ENCODE measurements at places on chromosomes 6 and 20.

DNA sequence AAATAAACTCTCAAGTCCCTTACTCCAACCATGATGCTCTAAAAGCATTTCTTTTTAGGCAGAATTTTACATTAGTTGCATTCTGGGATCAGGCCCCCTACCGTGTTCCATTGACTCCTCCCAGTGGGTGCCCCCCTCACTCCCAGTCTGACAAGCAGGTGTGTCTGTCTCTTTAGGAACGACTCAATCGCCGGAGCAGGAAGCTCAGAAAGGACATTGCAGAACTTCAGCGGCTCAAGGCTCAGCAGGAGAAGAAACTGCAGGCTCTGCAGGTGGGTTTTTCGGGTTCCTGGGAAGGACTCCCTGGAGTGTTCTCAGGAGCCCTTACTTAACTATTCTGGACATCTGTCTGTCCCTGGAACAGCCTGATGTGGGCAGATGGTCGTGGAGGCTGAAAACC, 9.9 kb downstream of the TRIM40 start:
- no peak for DNase-seq

DNA sequence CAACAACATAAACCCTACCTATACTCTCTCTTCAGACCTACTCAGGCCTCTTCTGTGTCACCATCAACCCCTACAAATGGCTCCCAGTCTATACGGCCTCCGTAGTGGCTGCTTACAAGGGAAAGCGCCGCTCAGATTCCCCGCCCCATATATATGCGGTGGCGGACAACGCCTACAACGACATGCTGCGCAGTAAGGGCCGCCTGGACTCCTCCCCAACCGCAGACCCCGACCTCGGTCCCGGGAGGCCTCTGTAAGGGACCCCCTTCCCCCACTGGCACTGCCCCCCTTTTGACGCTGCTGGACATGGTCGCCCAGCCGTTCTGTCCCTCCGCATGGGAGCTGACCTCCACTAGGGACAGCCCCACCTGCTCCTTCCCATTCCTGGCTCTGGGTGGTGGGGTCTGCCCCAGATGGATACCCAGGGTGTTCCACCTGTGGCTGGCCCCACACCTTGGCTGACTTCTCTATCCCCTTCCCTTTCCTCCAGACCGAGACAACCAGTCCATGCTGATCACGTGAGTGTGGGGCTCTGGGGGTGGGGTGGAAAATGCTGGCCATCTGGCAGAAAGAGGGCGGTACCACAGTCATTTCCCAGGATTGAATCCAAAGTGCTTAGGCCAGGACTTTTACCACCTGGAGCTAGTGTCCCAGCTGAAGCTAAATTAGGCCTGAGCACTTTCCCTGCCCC, 25.0 kb downstream of the MYH7B start:
- DNase-seq = peak; percentile 36

GRCh38 chr6:159875194-159875593, 15.6 kb upstream of the MAS1 start:
- DNase-seq = no peak

- DNase-seq = no peak
Measured at GRCh38 chr6:36924778-36925374, 29.7 kb upstream of the PI16 start.

DNA sequence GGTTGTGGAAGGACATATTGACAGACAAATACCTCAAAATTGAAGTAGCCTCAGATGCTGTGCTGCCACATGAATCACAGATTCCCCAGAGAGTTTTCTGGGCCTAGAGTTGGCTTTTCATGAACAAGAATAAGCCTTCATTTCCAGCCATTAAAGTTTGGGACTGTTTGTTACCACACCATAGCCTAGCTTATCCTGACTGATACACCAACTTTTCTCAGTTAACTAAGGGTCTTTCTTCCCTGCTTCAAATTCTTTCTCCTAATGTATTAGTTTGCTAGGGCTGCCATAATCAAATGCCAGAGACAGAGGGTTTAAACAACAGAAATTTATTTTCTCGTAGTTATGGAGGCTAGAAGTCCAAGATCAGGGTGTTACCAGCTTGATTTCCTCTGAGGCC, 237.4 kb upstream of the ZFP64 start:
- no peak for DNase-seq
